GF-D8 (cell line): ENCODE measurements at places on chromosomes 3 and 15.

DNA sequence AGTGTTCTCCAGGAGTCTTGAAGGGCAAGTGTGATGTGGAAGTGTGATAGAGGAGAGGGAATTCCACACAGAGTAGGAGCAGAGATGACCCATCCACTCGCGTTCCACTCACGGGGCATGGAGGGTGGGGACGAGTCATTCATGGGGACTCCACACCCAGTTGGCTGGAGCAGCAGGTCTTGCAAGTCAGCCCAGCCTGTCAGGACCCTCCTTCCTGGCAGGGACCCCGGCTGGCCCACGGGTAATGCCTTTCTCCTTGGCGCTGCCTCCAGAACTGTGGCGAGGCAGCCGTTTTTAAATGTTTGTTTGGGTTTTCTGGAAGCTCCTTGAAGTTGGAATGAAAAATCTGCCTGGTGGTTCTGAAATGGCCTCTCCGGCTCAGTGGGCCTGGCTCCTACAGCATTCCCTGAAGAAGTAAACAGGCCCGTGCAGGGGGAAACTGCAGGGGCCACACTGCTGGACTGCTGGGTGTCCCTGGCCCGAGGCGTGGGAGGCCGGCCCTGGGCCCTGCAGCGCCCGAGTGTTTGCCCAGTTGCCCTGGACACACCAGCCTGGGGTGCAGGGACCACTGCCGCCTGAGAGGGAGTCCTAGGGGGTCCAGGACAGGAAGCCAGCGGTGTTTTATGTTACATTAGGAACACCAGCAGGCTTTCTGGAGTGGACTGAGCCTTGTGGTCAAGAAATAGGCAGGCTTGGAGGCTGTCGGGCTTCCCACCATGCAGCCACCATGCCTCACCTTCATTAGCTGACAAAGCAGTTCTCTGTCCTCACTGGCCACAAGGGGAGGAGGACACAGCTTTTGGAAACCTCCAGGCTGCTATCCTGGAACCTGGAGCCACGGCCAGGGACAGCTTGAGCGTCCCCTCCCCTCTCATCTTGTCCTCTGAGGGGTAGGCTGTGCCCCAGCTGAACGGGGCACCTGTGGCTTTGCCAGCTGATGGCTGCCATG, 61.3 kb downstream of the CEMIP start:
- no peak for DNase-seq

- DNase-seq: no peak
Observed at GRCh38 chr3:75983609-75984290, 198.4 kb upstream of the ZNF717 start.

GRCh38 chr3:174035328-174035886, 637.9 kb downstream of the NLGN1 start:
- DNase-seq: no peak

DNA sequence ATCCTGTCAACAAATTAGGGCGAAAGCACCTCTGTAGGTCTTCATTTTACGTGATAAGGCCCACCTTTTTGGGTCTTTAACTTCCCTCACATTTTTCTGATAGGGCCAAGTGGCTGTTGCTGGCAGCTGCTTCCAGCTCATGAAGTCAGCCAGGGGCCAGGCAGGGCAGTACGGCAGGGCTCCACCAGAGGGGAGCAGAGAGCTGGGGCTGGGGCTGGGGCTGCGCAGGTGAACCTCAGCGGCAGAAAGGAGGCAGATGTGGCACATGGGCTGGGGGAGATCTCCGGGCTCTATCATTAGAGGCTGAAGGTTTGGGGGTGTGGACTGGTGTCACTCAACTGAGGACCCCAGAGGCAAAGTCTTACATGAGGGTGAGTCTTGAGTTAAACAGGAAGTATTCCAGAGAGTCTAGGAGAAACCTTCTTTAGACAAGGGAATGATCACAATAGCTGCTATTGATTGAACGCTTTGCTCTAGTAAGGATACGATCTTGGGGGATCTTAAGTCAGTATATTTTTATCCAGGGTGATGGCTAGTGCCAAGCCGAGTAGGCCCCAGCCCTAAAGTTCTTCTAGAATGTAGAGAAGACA, 62.8 kb upstream of the MEX3B start:
- DNase-seq: no peak

DNA sequence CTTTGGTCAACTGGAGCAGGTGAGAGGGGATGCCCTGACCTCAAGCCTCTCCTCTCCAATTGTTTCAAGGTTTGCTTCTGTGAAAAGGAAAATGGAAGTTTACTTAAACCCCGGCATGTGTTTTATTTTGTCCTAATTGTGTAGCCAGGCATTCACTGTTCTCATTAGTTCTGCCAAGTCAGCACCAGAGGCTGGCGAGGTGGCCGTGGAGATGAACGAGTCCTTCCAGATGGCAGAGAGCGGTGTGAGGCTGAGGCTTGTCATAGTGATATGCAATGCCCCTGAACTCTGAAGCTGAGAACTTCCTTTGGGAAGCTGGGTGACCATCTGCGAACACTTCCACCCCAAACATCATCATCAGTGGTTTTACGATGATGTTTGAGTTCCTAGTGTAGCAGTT, 199.6 kb downstream of the TJP1 start:
- DNase-seq: no peak

GRCh38 chr15:96247621-96248305, 82.7 kb upstream of the NR2F2 start:
- no peak for DNase-seq

- no peak for DNase-seq
Observed at GRCh38 chr3:31785734-31786133, 195.3 kb downstream of the OSBPL10 start.

DNA sequence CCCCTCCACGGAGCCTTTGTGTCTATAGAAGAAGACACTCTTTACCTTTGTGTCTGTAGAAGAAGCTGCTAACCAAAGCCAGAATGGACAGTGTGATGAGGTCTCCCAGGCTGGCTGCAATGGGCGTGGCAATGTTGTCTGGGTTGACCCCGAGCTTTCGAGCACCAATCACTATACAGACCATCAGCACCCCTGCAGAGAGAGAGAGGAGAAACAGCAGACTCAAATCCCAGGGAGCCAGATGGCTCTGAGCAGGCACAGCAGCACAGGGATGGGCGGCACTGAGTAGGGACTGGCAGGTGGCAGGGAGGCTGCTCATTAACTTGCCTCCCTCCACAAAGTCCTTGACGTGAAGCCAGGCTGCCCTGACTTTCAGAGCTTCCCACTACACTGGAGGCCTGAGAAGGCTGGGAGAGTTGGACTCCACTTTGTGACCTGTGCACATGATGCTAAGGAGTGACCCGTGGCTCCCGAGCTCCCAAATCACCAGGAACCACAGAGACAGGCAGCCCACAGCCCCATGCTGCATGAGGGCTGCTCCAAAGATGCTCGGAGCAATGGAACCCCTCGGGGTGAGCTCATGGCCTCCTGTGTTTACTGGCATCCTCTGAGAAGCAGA, 53.9 kb downstream of the ROPN1B start:
- DNase-seq: no peak

DNA sequence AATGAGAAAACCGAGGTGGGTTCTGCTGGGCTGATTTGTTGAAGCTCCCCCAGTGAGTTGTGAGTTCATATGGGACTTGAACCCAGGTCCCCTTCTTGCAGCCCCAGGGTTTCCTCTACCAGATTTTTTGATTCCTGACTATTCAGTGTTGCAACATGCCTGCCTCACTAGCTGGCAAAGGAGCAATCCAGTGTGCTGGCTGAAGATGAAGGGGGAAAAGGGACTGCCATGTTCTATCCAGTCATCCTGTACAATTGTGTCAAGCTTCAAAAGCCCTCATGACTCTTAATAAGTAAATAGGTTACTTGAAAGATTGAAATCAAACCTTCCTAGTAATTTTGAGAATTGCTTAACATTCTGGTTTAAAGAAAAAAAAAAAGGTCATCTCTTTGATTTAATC, 211.5 kb upstream of the TP63 start:
- DNase-seq: no peak

- DNase-seq: no peak
Observed at GRCh38 chr15:93467337-93467736, 378.3 kb upstream of the RGMA start.

GRCh38 chr3:115651087-115651486, 27.8 kb downstream of the GAP43 start:
- no peak for DNase-seq

GRCh38 chr3:42228796-42229195, 37.2 kb downstream of the CCK start:
- DNase-seq: no peak

- no peak for DNase-seq
Observed at GRCh38 chr3:169534439-169534838, 129.1 kb downstream of the MECOM start.

DNA sequence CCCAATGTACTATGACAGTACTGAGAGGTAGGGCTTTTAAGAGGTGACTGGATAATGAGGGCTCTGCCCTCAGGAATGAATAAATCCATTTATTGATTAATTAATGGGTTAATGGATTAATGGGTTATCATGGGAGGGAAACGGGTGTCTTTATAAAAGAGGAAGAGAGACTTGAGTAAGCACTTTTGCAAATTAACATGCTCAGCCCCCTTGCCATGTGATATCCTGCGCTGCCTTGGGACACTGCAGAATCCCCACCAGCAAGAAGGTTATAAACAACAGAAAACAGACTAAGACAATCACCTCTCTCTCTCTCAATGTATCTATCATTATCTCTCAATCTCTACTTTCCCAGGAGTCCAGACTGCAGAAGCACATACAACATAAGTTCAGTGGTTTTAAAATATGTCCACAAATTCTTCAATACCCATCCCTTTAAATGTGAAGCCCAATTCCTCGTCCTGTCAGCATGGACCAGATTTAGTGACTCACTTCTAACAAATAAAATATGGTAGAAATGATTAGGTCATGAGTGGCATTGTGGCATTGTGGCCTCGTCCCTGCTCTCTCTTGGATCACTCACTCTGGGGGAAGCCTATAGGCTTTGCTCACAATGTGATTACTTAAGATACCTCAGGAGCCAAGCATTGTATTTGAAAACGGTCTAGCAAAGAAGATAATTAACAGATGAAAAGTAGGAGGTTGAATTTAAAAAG, 40.0 kb upstream of the IL12A start:
- no peak for DNase-seq

GRCh38 chr15:68012911-68013310, 41.2 kb upstream of the PIAS1 start:
- no peak for DNase-seq

GRCh38 chr3:128648940-128649663, 1.5 kb downstream of the RPN1 start:
- DNase-seq: no peak

GRCh38 chr3:133954717-133955360, 59.2 kb upstream of the RAB6B start:
- DNase-seq: no peak

DNA sequence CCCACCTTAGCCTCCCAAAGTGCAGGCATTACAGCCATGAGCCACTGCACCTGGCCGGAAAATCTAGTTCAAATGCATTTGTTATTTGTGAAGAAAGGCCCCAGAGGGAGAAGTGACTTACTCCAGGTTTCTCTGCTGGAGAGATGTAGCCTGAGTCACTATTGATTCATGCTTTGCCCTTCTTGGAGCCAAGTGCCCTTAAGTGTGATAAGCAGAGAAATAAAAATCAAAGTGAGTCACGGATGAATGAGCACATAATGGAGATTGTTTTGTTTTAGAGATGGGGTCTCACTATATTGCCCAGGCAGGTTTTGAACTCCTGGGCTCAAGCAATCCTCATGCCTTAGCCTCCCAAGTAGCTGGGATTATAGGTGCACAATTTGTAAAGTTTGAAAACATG, 33.1 kb downstream of the CDC25A start:
- DNase-seq: no peak

DNA sequence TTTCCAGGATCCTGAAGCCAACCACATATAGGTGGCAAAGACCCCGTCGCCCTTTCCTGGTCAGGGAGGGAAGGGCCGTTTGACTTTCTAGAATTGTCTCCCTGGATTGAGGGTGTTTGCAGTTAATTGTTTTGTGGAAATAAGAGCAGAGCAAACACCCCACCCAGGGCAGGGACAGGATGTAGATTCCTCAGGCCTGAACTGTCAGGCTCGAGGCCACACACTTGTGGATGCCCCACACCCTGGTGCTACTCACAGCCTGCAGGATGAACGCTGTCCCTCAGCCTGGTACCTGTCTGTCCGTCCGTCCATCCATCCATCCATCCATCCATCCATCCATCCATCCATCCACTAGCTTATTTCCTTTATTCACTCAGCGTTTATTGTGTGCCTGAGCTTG, 29.9 kb upstream of the FLNB start:
- DNase-seq: no peak

GRCh38 chr15:21261965-21262850, 178.1 kb downstream of the POTEB3 start:
- no peak for DNase-seq

DNA sequence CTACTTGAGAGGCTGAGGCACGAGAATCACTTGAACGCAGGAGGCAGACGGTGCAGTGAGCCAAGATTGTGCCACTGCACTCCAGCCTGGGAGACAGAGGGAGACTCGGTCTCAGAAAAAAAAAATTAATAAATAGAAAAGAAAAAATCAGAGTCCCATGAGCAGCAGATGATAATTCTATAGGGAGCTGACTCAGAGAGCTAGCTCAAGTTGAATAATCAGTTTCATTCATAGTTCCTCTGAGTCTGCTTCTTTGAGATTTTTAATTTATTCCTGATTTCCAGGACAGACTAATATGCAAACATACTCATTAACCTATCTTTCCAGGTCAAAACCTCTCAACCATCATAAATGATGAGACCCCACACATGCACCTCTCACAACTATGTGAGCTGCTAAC, 55.0 kb upstream of the PTX3 start:
- DNase-seq: no peak

GRCh38 chr3:32703491-32703972, 18.5 kb downstream of the CNOT10 start:
- no peak for DNase-seq

GRCh38 chr15:85120351-85121113, 138.9 kb downstream of the PDE8A start:
- DNase-seq: no peak

GRCh38 chr15:69032703-69033373, 18.3 kb downstream of the NOX5 start:
- DNase-seq: no peak

DNA sequence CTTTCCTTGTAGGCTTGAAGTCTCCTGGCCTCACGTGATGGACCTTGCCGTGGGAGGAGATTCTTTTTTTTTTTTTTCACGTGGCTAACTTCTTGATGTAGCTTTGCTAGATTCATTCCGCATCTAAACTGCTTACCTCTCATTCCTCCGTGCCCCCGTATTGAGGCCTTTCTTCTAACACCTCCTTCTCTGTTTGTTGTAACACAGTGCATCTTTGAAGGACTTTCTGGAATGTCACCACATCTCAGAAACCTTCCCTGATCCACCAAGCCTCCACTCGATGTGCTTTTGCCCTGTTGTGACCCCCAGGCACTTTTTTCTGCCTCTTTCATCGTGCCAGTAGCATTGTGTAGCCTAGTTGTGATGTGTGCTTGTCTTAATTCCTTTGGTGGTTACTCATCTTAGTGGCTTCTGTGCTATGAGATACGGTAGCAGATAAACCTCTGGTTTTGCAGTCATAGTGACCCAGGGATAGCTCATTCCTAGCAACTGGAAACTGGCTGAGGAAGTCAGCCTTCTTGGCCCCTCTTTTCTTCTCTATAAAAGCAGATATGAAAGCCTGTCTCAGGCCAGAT, 1.6 kb upstream of the BNC1 start:
- DNase-seq: no peak

- no peak for DNase-seq
Observed at GRCh38 chr15:77555232-77555631, 77.5 kb downstream of the LINGO1 start.

- no peak for DNase-seq
Observed at GRCh38 chr3:188160751-188161150, 6.8 kb downstream of the LPP start.

- no peak for DNase-seq
Observed at GRCh38 chr15:31586841-31587240, 260.2 kb downstream of the KLF13 start.

GRCh38 chr15:33608714-33609113, 297.9 kb downstream of the RYR3 start:
- DNase-seq: no peak

- no peak for DNase-seq
Observed at GRCh38 chr3:188796122-188796631, 375.6 kb upstream of the TPRG1 start.
